Activated T-helper 1 cell treated with anti-CD3 and anti-CD28 coated beads, Interleukin-2, amount 50 U/mL, for 16 hours (primary cell): ENCODE measurements at places on chromosomes 3 and 15.

DNA sequence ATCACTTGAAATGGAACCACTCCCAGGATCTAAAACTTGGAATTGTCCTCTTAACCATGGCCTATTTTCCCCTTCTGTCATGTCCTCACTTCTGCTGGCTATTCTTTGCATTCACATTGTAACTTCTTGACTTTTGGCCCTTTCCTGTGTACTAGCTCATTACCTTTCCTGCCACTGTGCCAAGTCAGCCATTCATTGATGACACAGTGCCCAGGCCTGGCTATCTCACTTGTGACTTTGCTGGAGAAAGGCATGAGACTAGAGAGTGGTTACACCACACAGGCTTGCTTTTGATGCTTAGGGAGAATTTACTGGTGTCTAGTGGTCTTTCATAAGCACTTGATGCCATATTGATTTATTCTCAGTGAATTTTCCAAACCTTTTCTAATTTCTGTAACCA lies 101.1 kb downstream of the NR1D2 start:
- DNase-seq: no peak

GRCh38 chr3:71232175-71232679 lies 351.3 kb downstream of the FOXP1 start:
- DNase-seq: no peak

DNA sequence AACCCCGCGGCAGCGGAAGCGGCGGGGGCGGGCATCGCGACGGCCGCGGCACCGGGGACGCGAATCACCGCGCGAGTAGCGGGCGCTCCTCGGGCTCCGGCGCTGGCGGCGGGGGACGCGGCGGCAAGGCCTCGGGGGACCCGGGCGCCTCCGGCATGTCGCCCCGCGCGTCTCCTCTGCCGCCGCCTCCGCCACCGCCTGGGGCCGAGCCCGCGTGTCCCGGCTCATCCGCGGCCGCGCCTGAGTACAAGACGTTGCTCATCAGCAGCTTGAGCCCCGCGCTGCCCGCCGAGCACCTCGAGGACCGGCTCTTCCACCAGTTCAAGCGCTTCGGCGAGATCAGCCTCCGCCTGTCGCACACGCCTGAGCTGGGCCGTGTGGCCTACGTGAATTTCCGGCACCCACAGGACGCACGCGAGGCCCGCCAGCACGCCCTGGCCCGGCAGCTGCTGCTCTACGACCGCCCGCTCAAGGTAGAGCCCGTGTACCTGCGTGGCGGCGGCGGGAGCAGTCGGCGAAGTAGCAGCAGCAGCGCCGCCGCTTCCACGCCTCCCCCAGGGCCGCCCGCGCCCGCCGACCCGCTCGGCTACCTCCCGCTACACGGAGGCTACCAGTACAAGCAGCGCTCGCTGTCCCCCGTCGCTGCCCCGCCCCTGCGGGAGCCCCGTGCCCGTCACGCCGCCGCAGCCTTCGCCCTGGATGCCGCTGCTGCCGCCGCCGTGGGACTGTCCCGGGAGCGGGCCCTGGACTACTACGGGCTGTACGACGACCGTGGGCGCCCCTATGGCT lies 675 bp downstream of the RBM15B start:
- no peak for DNase-seq

DNA sequence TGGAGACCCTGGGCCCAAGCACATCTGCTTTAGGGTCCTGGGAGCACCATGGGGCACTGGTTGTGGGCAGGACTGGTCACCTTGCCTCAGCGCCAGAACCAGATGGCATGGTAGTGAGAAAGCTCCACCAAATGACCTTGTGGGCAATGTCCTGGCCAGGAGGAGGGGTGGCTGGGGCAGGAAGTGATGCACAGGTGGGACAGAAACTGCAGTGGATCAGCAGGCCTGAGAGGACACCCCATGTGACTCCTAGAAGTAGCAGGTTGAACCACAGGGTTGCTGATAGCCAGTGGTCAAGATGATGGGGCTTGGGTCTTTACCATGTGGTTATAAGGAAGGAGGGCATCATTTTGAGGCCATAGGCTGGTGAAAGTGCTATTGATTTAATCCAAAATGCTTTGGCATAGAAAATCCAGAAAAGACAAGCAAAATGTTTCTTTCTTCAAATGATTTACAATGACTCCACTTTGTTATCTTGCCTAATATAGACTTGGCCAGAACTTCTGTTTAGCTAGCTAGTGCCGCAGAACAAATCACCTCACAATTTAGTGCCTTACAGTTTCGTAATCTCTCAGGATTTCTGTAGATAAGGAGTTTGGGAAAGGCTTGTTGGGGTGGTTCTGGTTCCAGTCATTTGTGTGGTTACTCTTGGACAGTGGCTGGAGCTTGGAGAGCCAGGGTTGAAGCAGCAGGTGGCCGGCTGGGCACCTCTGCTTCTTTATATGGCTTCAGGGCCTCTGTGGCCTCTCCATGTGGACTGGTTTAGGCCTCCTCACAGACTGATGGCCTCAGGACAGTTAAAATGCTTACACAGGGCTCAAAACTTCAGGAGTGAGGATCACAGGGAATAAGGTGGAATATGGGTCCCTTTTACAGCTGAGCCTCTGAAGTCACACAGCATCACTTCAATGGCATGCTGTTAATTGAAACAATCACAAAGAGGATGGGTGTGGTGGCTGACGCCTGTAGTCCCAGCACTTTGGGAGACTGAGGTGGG lies 27.5 kb downstream of the TMEM158 start:
- DNase-seq: no peak

DNA sequence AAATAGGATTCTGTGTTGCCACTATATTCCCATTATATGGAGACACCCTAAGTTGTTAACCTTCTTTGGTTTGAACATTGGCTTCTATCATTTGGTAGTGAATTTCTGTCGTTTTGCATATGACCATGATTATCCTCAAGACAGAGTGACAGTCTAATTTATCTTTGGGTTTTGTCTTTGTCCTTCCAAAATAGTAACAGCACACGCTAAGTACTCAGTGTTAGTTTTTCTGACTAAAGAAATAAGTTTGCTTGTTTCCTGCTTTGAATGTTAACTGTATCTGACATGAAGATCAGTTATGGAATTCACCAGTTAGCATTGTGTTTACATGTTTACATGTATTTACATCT lies 352.5 kb upstream of the GRM7 start:
- DNase-seq: no peak

- no peak for DNase-seq
These were observed 18.3 kb downstream of the MYZAP start for GRCh38 chr15:57609805-57610529.

DNA sequence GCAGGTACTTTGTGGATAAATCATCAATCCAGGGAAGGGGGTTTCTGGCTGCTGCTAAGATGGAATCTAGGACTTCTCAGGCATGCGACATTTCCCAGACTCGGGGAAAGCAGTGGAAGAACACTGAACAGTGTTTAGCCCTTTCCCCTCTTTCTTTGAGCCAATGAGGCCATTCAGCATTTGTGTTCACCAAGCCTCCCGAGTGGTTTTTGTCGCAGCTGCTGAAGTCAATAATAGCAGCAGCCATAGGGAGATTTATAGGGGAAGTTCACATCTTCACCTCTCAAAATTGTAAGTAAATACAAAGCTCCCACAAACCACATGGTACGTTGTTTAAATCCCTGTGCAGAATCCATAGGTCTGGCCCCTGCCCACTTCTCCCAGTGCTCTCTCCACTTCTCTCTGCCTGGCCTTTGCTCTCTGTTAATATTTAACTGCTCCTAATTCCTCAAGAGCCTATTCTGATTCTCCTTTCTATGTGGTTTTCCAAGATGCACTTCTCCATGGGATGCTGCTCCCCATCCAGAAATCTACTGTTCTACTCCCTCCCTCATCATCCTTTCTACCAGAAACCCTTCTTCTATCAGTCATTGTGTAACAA lies 230.7 kb downstream of the SHQ1 start:
- no peak for DNase-seq

DNA sequence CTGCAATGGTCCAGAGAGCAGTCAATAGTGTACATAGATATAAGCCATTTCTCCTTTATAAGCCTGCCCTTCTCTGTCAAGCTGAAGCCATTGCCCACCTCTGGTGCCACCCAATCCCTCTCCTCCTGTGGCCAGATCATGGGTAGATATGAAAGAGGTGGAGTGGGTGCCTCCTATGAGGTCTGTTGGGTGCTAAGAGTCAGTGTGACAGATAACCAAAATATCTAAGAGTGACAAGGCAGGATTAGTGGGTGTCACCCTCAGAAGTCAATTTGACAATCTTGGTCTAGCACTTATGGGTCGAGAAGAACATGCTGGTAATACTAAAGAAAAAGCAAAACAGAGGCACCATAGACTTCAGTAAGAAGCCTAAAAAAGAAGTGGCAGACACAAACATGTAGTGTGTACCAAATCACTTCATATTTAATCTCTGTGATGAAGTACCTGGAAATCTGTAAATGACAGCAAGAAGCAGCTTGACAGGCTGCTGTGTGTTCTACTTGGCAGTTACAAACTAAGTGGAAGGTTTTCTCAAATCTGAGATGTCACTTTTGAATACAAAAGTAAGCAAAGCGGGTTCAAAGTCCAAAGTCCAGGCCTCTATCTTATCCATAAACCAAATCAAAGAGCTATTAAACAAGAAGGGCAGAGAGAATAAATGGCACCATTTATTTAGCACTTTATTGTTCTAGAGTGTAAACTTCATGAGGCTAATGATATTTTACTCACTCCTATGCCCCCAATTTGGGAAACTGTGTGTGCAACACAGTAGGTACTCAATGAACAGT lies 118.9 kb upstream of the EOMES start:
- no peak for DNase-seq

DNA sequence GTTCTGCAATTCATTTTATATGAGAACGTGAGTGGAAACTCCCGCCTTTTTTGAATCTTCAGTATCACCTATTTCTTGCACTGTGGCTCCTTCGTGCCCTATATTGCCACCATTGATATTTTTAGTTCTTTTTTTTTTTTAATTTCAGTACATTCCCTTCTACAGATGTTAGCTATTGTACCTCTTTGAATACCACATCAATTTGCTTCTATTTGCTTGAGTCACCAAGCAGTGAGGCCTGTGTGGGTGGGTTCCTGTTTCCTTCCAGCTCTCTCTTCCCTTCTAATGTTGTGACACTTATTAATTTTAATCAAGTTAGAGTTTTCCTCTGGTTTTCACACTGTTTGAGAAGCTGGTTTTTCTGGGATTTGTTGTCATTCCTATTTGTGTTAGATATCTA lies 8.7 kb downstream of the HACD2 start:
- DNase-seq: no peak

GRCh38 chr3:120752230-120752629 lies 9.7 kb downstream of the GTF2E1 start:
- no peak for DNase-seq

DNA sequence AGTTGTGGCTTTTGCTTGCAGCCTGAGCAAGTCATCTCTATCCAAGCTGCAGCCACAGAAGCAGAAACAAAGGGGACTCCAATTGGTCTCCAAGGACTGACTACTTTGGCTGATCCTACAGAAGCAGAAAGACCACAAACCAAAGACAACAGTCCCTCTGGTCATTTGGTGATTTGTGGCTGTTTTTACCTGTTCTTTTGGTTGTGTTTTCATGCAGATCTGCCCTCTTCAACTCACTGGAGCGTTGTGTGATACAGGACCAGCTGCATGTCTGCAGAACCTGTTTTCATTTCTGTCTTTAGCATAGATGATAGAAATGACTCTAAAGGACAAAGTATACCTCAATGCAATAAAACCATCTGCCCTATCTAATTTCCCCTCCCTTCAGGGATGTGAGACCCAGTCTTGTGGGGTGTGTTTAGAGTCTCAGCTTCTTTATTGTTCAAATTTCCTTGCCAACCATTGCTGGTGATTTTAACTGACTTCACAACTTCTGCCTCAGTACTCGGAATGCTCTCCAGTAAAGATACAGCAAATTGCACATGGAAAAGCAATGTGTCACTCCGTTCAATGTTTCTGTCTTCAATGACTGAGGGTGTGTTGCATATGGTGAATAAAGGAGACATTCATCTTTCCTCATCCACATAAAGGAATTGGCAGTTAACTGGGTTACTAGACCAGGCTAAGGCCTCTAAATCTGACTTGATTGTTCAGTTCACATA lies 48.9 kb upstream of the SLC7A14 start:
- DNase-seq: no peak

DNA sequence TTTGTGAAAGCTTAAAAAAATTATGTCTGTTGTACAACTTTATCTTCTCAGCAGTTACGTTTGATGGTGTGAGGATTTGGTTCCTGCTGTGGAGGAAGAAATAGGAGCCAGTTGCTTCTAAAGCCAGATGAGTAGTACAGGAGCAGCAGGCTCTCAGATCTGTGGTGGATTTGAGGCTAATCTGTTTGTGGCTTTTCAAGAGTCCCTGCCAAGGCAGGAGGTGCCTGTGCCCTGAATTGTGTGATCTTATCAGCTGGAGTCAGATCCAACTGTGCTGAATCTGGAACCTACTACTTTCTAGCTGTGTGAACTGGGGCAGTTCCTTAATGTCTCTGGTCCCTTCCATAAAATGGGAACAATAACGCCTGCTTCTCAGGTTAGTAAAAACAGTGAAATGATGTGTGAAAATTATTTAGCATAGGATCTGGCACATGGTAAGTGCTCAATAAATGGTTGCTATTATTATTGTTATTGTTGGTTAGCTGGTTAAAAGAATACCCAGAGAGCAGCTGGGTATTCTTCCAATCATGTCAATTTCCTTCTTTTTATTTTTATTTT lies 7.7 kb downstream of the CLDN11 start:
- no peak for DNase-seq

- no peak for DNase-seq
These were observed 4.8 kb downstream of the HES1 start for GRCh38 chr3:194140520-194141414.

DNA sequence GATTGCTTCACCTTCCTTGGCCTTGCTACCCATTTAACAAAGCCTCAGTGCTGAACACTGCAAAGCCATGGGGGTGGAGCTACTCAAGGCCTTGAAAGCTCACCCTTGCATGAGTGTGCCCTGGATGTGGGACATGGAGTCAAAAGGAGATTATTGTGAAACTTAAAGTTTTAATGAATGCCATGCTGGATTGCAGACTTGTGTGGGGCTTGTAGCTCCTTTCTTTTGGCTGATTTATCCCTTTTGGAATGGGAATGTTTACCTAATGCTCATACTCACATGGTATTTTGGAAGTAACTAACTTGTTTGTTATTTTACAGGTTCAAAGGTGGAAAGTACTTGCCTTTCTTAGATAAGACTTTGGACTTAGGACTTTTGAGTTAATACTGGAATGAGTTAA lies 538.5 kb upstream of the NECTIN3 start:
- DNase-seq: no peak
